NCI-H510A (cell line): ENCODE measurements at places on chromosomes 12 and 14.

DNA sequence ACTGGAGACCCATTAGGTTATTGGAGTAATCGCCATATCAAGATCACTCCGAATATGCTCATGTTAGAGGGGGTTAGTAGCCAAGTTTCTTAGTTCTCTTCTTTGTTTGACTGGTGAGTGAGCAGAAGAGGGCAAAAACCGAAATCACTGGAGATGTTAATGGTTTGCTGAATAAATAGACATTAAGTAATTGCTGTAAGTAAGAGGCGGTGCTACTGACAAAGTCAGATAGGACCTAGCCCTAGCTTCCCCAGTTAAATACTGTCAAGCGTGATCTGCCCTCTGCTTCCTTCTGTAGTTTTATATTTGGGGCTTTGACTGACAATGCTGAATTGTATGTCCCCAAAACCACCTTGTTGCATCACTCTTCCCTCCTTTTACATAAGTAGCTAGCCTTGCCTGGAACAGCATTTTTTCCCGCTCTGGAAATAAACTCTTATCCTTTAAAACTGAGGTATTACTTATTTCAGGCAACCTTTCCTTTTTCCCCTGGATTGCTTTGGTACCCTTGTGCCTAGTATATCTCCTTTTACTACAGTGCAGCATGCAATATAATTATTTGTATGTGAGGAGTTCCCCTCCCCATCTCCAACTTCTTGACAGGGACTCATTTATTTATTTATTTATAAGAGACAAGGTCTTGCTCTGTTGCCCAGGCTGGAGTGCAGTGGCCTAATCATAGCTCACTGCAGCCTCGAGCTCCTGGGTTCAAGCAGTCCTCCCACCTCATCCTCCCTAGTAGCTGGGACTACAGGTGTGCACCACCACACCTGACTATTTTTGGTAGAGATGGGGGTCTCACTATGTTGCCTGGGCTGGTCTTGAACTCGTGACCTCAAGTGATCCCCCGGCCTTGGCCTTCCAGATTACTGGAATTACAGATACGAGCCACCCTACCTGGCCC is 1.4 kb downstream of the SNRPF start:
- DNase-seq: no peak

DNA sequence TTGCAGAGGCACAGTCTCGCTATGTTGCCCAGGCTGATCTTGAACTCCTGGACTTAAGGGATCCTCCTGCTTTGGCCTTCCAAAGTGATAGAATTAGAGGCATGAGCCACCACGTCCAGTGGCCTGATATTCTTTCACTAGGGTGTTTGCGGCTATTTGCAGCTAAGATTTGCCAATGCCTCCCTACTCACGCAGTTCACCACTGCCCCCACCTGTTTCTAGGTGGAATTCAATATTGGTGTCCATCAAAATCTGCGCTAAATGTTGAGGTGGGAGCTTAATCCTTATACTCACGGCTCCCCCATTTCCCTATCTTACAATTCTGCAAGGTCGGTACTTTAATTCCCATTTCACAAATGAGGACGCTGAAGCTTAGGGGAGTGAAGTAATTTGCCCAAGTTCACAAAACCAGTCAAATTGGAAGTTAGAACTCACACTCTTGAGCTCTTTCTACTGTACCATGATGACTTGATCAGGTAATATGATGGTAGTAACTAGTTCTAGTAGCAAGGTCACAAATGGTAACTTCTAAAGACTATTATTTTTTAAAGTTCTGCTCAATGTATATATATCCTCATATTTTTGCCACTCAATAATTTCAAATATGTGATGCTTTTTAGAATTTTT is 22.1 kb upstream of the LRRC9 start:
- DNase-seq: peak; percentile 16

GRCh38 chr14:32667791-32668190 is 270.9 kb upstream of the NPAS3 start:
- no peak for DNase-seq

DNA sequence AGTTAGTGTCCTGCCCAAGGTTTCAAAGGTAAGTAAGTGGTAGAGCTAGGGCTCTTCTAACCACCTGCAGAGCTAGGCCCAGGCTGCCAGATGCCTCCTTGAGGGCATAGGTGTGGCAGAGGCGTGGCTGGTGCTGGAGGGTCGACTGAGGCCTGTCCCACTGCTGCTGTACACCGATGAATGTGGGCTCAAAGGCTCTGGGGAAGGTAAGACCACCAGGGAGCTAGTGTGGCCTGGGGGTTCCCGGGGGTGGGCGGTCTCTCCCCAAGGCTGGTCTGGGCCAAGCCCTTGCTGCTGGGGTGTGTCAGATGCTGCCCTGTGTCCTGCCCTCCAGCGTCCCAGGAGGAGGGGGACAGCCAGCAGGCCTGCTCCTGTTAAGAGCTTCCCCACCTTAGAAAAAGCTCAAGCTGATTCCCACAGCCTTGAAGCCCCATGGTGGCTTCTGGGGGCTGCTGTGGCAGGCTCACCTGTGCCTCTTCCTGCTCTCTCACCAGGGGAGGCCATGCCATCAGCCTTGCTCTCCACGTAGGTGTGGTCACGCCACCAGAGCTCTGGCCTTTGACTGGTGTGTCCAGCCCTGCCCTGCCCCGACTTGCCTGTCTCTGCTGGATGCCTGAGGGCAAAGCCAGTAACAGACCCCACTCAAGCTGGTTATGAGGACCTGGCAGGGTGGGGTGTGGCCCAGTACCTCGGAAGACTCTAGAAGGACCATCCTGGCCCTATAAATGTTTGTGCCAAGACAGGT is 36.8 kb downstream of the SH2B3 start:
- no peak for DNase-seq

- no peak for DNase-seq
Observed at GRCh38 chr12:115973968-115974724, 303.3 kb downstream of the MED13L start.

GRCh38 chr14:62289471-62289870 is 527.3 kb downstream of the SNAPC1 start:
- no peak for DNase-seq

DNA sequence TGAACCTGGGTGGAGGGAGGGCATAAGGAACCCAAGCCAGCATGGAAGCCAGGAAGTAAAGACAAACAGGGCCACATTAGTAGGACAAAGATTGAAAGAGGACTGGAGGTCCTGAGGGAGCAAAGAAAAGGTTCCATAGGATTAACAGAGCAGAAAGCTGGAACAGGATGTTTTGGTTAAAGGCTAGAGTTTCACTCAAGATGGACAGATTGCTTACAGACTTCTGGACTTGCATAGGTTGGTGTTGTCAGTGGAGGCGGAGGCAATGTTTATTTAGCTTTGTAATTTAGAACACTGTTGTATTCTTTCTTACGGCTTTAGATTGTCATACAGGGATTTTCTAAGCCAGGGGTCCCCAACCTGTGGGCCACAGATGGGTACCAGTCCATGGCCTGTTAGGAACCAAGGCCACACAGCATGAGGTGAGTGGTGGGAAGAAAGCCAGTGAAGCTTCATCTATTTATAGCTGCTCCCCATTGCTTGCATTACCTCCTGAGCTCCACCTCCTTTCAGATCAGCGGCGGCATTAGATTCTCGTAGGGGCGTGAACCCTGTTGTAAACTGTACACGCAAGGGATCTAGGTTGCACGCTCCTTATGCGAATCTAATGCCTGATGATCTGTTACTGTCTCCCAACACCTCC is 31.3 kb downstream of the ZNF664 start:
- no peak for DNase-seq

- DNase-seq: no peak
Observed at GRCh38 chr14:35637269-35637668, 103.3 kb downstream of the INSM2 start.

GRCh38 chr12:131910302-131911027 is 16.0 kb downstream of the ULK1 start:
- DNase-seq: no peak

DNA sequence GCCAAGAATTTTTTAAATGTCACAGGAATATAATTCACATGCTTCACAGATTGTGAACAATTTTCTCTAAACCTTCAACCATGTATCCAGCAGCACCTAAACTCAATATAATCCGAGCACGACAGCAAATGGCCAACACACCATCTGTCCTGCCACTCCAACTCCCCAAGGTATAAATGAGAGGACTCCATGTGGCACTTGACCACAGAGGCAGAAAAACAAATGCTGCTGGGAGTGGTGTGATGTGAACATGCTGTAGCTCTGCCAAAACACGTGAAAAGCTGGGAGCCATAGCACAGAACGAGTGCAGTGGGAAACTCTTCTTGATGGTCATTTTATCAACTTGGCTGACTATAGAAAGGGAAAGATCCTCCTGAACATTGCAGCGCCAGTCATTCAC is 70.9 kb downstream of the LLPH start:
- no peak for DNase-seq

DNA sequence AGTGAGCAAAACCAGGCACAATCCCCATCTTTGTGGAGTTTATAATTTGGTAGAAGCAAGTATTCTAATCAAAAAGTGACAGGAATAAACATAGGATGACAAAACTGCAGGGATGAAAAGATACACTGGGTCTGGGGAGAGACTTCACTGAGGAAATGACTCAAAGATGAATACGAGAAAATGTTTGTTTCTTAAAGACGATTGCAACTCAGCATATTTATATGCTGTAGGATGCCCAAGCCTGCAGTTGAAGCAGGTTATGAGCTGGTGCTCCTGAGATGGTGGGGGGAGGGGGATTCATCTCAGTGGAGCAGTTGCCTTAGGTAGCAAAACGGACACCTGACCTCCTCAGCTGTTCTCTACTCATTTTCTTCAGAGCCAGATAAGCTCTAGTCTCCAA is 13.4 kb upstream of the SLC38A4 start:
- no peak for DNase-seq

GRCh38 chr12:101501410-101501995 is 26.4 kb downstream of the SPIC start:
- no peak for DNase-seq

DNA sequence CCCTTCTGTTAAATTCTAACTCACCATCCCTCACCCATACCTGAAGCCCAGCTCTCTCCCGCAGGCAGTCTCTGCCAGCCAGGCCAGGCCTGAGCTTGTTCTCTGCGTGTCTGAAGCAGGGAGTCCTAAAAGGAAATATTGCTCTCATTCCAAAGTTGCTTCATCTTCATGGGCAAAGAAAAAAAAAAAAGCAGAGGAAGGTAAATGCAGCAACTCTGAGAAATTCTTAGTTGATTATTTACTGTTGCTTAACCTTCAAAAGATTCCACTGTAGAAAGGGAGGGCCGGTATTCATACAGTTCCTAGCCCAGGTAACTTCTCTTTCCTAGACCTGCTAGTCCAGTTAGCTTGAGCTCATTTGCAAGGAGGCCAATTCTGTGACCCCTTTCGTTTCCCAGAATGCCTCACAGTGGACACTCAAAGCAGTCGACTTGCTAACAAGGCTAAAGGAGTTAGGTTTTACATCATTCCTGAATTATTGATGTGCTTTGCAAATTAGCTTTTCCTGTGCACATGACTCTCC is 193.5 kb upstream of the EEA1 start:
- no peak for DNase-seq

- no peak for DNase-seq
Observed at GRCh38 chr14:94100847-94101246, 9.7 kb upstream of the IFI27 start.

DNA sequence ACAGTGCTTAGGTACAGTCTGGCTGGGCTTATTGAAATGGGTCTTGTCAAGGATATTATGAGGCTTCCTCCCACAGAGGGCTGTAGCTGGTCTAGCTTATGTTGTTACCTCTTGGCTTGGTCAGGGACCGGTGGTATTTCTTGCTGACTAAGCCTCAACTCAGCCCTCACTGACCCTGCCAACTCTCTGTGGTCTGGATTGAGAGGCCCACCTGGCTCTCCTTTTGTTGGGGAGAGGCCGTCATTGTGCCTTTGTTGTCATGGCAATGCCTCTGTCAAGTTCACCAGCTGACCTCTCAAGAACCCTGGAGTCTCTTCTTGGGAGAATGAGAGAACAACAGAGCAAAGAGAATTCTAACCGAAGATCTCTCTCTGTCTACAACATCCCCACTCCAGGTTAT is 245.6 kb upstream of the NPAS3 start:
- DNase-seq: no peak

GRCh38 chr12:817941-818600 is 65.7 kb downstream of the WNK1 start:
- DNase-seq: no peak

DNA sequence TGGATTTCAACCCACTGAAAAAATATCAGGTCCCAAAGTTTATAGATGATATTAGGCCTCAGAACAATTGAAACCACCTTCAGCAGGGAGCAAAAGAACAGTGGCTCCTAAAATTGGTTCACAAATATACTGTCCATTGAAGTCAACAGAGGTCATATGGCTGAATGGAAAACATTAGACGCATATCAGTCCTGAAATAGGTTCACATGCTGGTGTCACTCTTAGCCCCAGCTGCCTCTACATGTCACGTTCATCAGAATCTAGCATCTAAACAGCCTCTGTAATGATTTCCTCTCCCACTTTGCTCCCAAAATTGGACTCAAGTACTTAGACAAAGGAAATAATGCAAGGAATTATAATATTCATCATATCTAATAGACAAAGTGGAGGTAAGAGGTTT is 8.7 kb downstream of the FLRT2 start:
- DNase-seq: no peak

DNA sequence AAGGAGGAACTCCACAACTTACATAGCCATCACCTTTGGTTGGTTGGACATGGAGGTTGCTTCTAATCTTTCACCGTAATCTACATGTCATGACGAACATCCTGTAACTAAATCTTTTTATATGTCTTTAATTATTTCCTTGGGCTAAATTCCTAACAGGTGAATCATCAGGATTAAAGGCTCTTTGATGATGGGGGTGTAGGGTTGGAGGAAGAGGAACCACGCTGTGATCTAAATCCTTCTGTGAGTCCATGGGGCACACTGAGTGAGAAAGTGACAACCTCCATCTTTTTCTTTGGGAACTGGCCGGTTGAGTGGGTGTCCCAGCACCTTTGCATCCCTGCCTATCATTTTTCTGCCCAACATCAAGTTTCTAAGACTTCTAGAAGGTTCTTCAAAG is 31.1 kb upstream of the MAP1LC3B2 start:
- DNase-seq: no peak

GRCh38 chr12:59194794-59195193 is 274.5 kb upstream of the LRIG3 start:
- DNase-seq: no peak

DNA sequence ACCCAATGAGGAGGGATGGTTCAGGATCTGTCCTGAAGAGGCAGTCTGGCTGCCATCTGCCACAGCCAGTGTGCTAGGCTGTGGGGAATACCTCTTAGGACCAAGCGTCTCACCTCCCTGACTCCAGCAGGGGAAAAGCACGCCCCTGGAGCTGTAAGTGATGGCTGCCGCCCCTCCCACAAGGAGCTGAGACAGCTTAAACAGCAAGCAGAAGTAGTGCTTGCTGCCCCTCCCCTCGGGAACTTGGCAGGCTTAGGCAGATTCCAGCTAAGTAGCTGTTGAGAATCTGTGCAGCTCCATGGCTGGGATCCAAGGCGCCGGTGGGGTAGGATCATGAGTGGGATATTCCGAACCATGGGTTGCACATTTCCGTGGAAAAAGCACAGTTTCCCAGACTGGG is 360.4 kb upstream of the MDGA2 start:
- DNase-seq: no peak

GRCh38 chr12:46699986-46700385 is 125.8 kb downstream of the SLC38A4 start:
- DNase-seq: no peak
